Spleen (tissue), 13 donors: ENCODE measurements at places on chromosomes 4 and X. TPM values are rescaled to one million over a fixed set of nuclear protein-coding genes. Genes with fewer than 3 reads are reported as not detected.

Gene DCAF16
- 29.0 TPM for total RNA-seq

DNA sequence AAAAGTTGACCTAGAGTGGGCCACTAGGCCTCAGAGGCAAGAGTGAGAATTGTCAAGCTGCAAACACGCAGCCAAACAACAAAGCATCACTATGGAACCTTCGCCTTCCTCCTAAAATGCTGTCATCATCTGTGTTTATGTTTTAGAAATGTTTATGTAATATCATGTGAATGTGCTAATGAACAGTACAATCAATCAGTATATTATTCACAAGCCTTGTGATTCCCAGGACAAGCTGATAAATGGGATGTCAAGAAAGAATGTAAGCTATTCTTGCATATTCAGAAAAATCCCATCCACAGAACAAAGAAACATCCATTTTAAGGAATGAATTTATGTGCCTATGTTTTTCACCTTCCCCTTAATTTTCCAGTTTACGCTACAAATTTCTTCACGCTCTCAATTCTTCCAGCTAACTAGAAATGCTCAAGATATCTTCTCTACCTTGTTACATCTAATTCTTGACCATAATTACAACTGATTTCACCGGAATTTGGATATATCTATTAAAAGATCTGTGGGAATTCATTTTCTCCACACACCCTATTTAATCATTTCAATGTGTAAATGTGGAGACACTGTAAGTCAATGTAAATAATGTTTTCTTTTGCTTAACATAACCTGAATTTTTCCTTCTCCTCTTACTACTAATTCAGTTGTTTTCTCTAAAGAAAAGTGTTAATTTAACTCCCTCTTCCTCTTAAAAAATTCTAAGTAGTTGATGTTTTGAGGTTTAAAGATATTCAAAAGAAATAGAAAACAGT is 65.5 kb downstream of the LEF1 start:
- no peak for DNase-seq

Gene PCDH10
- 0.06 TPM for total RNA-seq

Gene HPF1
- 31.4 TPM for total RNA-seq

DNA sequence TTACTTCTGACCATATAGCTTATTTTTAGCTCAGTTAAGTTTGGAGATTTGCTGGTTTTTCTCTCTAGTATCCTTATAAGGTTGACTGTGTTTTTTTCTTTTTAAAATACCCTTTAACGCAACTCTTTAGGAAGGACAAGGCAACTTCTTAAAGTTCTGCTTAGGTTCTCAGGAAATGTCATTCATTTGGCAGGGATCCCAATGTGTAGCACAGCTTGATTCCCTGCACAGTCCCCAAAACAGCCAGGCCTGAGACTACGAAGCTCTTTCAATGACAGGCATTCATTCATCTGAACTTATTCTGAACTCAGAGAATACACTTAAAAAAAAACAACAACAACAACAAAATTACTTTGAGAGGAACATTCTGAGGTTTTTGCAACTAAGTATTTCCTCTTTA is 1765.8 kb downstream of the PCDH7 start:
- no peak for DNase-seq

GRCh38 chr4:8392591-8393190 is 47.8 kb downstream of the ACOX3 start:
- DNase-seq = no peak

- DNase-seq = no peak
These were observed 48.4 kb downstream of the ANXA3 start for GRCh38 chr4:78599931-78600375.

DNA sequence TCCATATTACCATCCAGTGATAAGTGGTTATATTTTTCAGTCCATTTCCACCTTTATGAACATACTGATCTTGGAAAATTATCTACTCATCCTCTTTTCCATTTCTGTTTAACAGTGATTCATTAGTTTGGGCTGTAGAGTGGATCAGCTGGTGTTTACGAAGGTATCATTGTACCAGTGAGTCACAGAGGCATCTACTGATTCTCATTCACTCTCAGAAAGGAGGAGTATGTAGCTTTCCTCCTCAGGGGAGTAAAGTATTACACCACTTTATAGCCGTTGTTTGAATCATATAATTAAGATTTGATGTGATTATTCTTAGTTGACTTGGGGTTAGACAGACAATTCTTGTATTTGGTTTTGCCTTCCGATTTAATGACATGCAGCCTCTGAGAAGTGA is 74.7 kb downstream of the GALNT7 start:
- DNase-seq = no peak

DNA sequence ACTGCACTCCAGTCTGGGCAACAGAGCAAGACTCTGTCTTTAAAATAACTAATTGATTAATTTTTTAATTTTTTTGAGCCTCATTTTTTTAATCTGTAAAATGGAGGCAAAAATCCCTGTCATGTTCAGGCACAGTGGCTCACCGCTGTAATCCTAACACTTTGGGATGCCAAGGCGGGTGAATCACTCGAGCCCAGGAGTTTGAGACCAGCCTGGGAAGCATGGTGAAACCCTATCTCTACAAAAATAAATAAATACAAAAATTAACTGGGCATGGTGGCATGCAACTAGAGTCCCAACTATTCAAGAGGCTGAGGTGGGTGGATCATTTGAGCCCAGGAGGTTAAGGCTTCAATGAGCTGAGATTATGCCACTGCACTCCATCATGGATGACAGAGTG is 15.4 kb downstream of the AMTN start:
- no peak for DNase-seq

- no peak for DNase-seq
These were observed 6.0 kb downstream of the STAG2 start for GRCh38 chrX:123967497-123967896.

GRCh38 chr4:28228561-28229491 is 1368.2 kb downstream of the STIM2 start:
- no peak for DNase-seq

DNA sequence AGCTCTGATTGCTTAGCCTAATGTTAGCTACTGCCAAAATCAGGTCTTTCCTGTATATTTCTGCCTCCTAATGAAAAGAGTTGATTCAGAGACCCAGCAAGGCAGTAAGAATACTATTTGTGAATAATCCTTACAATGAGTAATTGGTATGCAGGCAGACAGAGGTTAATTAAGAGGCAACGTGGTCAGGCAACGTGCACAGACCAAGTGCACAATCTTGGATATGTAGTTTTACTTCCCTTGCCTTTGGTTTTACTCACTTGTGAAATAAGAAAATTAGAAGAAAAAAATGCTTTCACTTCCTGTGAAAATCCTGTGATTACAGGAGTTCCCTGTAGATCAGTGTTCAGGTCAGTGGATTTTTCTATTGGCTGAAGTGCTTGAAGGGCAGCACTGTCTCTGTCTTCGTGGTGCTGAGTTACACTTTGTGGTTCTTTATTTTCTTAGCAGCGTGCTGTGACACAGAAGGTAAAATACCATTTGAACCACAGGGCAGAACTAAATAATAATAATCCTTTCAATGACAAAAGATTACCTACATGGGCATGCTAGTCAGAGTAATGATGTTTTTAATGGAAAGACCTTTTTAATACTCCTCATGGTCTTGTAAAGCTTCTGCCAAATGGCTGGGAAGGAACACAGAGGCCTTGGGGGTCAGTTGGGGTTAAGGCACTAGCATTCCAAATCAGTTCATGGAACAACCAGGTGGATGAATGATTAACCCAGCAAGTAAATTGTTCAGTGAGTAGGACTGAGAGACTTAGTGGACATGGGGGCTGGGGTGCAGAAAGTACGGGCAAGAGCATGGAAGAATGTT is 430.9 kb downstream of the MAPK10 start:
- DNase-seq = no peak

Gene NUDT11
- 0.32 TPM for total RNA-seq

Gene GNRHR
- total RNA-seq = not detected

- DNase-seq = no peak
These were observed 5.7 kb downstream of the CITED1 start for GRCh38 chrX:72299891-72300630.

- DNase-seq = no peak
These were observed 315.3 kb upstream of the FGF13 start for GRCh38 chrX:139026811-139027210.

DNA sequence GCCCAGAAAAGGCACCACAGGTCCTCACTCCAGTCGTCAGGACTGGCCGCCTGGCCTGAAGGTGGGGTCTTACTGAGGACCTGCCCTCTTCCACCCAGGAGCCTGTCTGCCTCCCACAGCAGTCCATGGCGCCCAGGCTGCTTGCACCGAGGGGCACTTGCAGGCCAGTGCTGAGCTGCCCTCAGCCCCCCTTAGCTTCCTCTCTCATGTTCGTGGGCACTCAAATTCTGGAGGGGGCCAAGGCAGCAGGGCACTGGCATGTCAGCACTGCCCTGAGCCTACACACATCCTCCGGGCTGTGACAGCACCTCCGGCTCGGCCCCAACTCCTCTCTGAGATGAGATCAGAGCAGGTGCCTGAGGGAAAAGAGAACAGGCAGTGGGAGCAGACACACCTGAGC is 27.2 kb upstream of the ZBTB33 start:
- DNase-seq = peak; percentile 71

Gene TKTL1
- 3.7 TPM for total RNA-seq

DNA sequence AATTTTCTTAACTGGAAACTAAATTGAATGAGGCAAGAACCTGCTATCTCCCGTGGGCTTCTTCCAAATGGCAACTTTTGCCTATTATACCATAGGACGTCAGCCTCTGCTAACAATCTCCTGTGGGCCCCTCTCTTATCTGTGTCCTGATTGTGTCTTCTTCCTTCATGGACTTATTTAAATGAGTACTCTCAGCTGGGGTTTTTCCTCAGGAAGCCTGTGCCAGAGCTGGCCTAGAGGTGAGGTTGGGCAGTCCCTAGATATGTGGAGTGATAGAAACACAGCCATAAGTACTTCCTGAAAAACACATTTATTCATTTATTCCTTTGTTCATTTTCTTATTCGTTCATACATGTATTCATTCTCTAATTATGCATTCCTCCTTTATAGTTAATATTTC is 712.5 kb upstream of the SLIT2 start:
- no peak for DNase-seq

GRCh38 chrX:84046403-84046984 is 141.5 kb downstream of the RPS6KA6 start:
- no peak for DNase-seq

GRCh38 chr4:134544303-134544770 is 342.7 kb upstream of the PABPC4L start:
- no peak for DNase-seq

DNA sequence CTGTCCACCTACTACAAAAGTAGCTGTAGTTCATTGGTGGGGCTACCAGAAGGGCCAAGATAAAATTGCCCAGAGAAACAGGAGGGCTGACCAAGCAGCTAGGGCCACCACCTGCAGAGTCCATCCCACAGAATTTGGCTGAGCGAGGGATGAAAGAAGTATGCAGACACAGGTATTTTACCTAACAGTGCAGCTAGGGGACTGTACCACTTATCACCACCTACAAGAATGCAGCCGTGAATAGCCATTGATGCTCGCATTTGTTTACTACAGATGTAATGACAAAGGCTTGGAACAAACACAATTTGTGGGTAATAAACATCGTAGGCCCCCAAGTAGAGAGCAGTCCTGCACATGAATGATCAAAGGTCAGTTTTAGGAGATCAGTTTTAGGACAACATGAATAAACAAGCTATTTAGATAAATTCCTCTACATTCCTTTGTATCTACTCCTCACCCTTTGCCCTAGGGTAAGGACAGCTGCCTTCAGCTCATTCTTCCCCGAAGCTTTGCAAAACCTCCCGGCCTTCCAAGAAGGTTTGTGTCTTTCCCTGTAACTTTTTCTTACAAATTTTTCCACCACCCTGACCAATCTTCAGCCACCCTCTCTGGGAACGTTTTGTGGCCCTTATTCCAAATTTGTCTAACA is 49.5 kb downstream of the ZNF718 start:
- no peak for DNase-seq

Gene RIPPLY1
- total RNA-seq = not detected

Gene MAGEA9B
- not detected for total RNA-seq

DNA sequence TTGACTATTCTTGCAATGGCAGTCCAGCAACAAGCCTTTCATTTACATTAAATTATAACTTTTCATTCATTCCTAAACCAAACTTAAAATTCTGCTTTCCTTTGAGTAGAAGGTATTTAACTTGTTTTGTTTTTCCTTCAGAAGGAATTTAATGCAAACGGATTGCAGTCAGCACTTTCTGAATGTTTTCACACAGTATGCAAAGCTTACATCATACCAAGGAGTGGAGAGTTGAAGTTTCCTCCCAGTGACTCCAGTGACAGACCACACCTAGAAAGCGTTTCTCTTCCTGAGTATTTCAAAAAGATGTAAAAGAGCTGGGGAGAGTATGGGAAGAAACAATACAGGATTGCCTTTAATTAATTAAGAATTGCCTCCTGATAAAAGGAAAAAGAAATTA is 8.1 kb downstream of the EPGN start:
- DNase-seq = no peak

Gene PFKFB1
- 0.44 TPM for total RNA-seq

Gene ERCC6L
- 1.2 TPM for total RNA-seq

Gene MAN2B2
- total RNA-seq = 33.5 TPM

Gene PDE6B
- total RNA-seq = 15.8 TPM

Gene ENPEP
- total RNA-seq = 48.3 TPM

DNA sequence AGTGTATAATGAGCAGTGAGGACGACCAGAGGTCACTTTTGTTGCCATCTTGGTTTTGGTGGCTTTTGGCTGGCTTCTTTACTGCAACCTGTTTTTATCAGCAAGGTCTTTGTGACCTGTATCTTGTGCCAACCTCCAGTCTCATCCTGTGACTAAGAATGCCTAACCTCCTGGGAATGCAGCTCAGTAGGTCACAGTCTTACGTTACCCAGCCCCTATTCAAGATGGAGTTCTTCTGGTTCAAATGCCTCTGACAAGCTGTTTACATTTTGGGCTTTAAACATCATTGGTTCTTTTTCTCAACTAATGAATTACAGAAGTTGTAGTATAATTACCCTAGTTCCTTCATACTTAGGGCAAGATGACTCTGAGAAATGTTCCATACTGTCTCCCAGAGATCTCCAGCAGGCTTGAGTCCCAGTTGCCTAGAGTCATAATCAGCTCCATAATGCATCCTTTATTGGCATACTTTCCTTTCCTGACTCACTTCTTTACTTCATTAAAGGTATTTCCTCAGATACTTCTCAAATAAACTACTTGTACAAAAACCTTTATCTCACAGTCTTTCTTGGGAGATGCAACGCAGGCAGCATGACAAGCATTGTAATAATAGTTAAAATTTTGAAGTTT is 136.5 kb downstream of the KDM6A start:
- no peak for DNase-seq

GRCh38 chrX:138748480-138748879 is 37.0 kb upstream of the FGF13 start:
- no peak for DNase-seq

DNA sequence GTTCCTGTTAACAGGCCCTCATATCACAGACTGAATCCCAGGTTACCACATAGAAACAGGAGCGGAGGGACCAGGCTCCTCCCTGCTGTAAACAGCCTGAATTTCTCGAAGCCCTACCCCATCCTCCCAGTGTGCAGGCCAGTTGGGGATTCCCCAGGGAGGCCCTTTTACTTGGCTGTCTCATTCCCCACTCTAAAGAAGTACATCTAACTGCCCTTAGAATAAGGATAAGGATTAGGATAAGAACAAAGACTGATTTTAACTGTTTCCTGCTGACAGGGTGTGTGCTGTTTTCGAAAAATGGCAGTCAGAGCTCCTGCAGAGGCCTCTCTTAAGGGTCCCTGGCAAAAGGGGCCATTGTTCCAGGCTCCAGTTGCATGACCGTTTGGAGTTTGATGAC is 133.7 kb downstream of the PAPSS1 start:
- DNase-seq = no peak
